Posterior vena cava (tissue), 2 donors: ENCODE measurements at places on chromosomes 6 and 20.

GRCh38 chr20:53085720-53086119, 113.6 kb downstream of the TSHZ2 start:
- no peak for DNase-seq

DNA sequence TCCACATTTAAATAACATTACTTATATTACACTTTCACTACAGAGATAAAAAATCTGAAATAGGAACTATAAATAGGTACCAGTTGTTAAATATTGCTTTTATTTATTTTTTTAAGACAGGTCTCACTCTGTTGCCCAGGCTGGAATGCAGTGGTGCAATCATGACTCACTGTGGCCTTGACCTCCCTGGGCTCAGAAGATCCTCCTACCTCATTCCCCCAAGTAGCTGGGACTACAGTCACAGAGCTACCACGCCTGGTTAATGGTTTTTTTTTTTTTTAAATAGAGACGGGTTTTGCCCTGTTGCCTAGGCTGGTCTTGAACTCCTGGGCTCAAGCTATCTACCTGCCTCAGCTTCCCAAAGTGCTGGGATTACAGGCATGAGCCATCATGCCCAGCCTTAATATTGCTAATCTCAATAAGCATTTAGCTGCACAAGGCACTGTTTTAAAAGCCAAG, 17.3 kb downstream of the EEF1E1 start:
- DNase-seq: no peak

- no peak for DNase-seq
These were observed 174.1 kb downstream of the PKHD1 start for GRCh38 chr6:51913265-51913664.

- no peak for DNase-seq
These were observed 98.0 kb upstream of the LAMP5 start for GRCh38 chr20:9416421-9416820.

DNA sequence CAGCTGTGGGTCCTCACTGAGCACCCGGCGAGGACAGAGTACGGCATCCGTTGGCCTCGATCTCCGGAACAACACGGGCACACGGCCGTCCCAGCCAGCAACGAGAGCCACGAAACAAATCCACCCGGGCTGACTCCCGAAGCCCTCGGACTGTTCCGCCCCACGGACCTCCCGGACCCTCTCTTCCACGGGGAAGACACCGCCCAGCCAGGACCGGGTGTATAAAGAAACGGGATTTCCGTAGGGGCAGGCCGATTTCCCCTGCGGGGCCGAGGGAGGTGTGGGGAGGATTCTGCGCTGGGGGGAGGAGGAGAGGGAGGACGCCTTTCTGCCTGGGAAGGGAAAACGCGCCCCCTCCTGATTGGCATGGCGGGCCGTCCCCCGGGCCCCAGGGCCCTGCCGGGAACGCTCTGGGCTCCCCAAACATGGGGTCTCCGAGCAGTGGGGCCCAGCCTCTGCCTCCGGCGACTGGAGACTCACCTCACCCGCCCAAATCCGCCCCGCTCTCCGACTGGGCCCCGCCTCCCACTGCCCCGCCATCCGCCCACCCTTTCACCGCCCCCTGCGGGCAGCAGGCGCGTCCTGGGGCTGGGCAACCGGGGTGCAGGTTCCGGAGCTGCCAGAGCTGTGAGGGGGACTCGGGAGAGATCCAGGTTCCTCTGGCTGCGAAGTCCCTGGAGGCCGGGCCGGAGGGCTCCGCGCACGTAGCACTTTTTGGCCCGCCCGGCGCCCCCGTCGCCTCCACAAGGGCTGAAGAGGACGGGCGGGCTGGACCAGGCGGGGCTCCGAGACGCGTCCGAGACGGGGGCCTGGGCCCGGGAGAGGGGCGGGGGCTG, 679 bp upstream of the PPDPF start:
- peak; percentile 89 for DNase-seq

DNA sequence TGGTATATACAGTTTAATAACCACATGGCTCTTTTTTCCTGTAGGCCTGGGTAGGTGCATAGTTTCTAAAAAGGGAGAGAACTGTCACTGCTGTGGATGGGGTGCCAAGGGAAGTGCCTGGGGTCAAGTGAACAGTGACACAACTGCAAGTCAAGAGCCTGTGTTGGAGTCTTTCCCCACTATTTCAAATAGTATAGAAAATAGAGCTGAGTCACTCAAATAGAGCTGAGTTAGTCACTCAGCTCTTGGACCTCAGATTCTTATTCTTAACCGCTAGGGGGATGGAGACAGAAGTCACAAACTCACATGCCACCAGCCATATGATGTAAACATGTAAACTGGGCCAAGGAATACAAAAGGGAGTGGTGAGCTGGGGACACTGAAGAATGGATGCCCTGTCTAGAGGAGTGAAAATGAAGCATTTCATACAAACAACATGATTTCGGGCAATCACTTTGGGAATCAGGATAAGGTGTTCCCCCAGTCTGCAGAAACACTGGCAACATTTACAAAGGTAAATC, 2.1 kb downstream of the NQO2 start:
- peak; percentile 35 for DNase-seq

DNA sequence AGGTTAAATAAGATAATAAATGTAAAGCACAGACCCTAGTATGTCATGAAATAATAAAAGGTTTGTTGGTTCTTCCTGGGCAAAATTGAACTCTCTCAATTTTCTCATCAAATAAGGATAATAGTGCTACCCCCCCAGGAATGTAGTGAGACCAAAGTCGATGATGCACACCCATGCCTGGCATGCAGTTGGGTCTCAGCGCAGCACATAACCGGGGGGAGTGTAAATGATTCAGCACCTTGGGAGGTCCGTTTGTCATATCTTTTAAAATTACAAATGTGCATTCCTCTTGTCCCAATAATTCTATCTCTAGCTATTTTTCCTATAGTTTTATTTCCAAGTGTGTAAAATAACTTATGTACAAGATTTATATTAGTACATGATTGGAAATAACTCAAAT, 31.3 kb upstream of the CCDC167 start:
- DNase-seq: no peak

GRCh38 chr6:52276130-52276529, 8.4 kb downstream of the MCM3 start:
- no peak for DNase-seq

DNA sequence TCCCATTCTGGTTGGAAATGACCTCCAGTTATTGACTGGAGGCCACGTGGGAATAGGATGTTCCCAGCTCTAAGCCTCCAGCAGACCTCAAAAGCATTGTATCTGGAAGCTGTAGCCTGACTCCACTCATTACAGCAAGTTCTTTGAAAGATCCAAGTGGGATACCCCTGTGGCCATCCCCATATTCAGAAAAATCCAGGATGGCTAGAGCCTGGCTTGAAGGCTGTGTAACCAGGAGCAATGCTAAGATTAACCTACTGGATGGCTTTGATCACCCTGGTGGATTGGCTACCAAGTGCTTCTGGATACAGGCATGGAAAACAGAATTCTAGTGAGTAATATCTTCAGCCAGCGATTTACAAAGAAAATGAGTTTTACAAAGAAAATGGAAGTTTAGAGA, 151.2 kb downstream of the ADGRG6 start:
- DNase-seq: no peak

GRCh38 chr20:11323816-11324215, 593.9 kb upstream of the BTBD3 start:
- no peak for DNase-seq

GRCh38 chr20:40646361-40646760, 42.7 kb downstream of the MAFB start:
- no peak for DNase-seq

DNA sequence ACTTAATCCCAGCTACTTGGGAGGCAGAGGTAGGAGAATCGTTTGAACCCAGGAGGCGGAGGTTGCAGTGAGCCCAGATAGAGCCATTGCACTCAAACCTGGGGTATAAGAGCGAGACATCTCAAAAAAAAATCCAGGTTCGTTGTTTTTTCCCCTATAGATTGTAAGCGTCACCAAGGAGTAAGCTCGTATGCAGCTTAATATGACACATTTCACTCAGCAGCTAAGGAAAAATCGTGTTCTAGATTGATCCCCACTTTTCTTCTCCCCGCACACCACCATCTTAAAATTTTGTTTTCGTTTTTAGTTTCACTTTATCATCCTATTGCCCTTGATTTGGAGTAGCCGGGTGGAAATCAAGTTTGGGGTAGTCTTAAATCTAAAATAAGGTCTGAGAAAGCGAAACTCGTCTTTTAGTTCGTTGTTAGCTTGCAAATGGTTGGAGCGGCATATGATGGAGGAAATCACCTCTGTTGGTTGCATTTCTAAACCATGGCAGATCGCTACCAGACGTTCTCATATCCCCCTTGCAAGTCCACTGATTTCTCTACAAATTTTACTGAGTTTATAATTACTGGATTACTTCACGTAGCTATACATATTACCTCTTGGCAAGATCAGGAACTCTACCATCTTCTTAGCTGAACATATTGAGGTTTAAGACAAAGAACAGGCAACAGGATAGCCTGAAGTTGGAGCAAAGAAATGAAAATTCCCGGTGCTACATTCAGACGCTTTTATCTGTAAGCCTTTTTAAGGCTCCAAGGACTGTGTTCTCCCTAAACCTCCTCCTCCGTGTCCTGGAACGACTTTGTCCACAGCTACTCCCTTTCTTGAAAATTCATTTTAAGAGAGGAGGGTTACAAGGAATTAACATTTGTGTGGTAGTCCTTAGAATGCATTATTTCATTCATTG, 91.1 kb upstream of the BTN3A2 start:
- no peak for DNase-seq

DNA sequence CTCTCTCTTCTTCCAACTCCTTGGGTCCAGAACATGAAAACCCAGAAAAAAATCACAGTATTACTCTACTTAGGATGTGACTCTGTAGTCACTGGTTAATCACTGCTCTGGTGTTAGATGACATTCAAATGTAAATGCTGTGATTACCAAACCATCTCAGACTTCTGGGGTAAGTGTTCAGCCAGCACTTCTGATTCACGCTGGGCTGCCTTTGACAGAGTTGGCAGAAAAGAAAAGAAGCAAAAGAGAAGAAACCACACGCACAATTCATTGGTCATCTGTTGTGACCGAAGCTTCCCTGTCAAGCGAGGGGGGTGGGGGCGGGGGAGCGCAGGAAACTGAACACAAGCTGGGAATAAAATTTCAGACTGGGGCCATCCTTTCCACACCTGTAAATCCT, 82.7 kb downstream of the PSMG4 start:
- DNase-seq: peak; percentile 75

DNA sequence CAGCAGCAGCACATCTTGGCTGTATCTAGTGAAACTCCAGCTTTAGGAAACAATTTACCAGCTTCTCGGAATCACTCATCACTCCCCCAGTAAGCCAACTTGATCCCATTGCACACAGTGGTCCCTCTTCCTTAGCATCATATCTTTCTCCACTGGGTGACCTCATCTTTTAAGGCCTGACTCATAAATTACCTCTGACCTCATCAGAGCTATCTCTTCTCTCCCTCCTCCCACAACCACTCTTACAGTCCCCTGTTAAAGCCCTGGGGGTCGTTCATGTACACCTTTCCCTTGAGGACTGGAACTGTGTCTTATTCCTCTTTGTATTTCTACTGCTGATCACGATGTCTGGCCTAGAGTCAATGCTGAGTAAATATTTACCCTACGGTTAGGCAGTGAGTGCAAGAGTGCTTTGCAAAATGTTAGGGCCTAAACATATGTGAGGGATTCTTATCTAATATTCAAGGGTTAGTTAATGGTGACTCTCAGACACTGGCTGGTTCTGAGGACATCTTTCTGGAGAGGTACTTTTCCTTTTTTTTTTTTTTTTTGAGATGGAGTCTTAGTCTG, 187.2 kb downstream of the LRFN2 start:
- DNase-seq: no peak

- peak; percentile 83 for DNase-seq
These were observed 2.2 kb upstream of the CCM2L start for GRCh38 chr20:32007787-32008616.

DNA sequence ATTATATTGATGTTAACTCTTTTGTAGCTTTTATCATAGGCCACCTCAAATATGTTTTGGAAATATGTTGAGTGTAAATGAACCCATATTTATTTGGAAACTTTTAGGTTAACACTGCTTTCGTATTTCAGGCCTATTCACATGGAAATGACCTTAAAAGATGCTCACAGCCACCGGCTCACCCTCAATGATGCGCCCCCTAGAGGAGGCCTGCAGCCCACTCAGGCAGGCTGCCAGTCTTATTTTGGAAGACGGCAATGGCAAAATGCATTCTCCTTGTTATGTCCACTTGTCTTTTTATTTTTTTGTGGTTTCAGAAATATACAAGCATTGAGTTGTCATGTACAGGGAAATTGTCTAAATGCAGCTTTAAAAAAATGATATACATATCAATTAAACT, 869.7 kb downstream of the PHF3 start:
- DNase-seq: no peak

- no peak for DNase-seq
These were observed 3.9 kb upstream of the NRSN1 start for GRCh38 chr6:24122139-24122538.

DNA sequence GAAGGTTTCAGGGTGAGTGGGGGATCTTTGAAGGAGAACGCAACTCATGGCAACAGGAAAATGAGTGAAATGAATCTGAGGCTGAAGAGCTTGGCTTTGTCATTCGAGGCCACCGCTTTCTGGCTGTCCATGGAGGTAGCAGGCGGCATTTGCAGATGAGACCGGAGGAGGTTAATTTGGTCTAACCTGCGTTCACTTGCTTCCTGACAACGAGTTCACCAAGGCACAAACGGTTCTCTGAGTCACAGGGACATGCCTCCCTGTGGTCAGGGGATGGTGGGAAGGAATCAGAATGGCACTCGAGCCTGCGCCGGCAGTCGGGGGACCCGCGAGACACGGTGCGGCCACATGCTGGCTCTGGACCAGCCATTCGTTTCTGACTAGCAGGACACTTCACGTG, 75.0 kb downstream of the IRF4 start:
- peak; percentile 72 for DNase-seq

DNA sequence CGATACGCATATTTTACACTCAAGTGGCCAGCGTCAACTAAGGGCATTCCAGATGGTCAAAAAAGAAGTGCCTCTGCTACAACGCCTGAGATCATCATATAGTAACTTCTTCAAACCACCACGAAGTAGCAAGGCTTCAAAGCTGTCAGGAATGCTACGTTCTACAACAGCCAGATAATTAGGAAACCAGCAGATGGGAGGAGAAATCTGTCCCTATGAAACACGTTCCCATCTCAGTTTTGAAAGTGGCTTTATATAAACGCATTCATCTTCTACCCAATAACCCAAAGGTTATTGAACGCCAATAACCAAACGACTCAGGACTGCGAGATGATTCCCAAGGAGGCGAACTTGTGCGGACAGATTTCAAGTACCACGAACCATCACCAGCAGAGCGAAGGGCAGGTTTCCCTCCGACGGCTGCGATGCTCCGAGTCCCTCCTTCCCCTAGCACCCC, 1.2 kb downstream of the ABHD12 start:
- no peak for DNase-seq
